Lower leg skin (tissue), 4 donors: ENCODE measurements at places on chromosomes 3 and 15. TPM values are rescaled to one million over a fixed set of nuclear protein-coding genes. Genes with fewer than 3 reads are reported as not detected.

GRCh38 chr3:46960081-46960701 lies 16.4 kb downstream of the CCDC12 start:
- DNase-seq = no peak

- DNase-seq = no peak
Measured at GRCh38 chr3:164806188-164806587, 272.1 kb downstream of the SI start.

GRCh38 chr3:143119009-143119914 lies at the start of gene CHST2:
Gene CHST2, plus strand, starts transcription at chr3:143119771. Its CDS starts 1,046 bp downstream, at chr3:143120817.
- DNase-seq = peak; percentile 86

GRCh38 chr3:14188041-14188754 lies 9.6 kb downstream of the LSM3 start:
- DNase-seq = no peak

DNA sequence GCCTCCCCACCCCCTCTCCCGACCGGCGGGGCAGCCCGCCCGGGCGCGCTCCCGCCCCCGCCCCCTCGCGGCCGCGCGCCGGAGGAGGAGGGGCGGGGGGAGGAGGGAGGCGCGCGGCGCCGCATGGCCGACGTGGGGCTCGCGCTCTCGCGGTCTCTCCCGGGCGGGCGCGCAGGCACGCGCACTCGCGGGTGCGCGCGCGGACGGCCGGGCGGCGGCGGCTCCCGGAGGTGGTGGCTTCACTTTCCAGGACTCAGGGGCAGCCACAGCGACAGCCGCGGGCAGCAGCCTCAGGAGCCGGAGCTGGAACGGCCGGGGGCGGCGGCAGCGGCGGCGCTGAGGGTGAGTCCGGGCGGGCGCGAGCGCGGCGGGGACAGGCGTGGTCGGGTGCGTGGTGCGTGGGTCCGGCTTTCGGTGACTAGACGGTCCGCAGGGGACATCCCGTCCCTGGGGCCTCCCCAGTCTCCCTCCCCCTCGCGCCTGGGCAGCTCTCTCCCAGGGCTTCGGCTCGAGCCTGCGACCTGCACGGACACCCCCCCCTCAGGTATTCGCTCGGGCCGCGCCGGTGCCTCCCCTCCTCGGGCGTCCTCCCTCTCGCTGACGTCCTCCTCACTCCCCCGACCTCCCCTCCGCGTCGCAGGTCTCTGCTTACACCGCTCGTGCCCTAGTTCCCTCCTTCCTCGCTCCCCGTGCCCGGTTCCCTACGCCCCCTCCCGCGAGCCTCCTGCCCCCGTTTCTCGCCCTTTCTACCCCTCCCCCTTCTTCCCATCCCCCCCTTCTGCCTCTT lies at the start of gene UBE2E2:
UBE2E2 (plus strand) TSS at position 407 of the 787 bp plus-strand sequence.
- DNase-seq = peak; percentile 35

IGSF11 gene
- total RNA-seq = 1.1 TPM

DNA sequence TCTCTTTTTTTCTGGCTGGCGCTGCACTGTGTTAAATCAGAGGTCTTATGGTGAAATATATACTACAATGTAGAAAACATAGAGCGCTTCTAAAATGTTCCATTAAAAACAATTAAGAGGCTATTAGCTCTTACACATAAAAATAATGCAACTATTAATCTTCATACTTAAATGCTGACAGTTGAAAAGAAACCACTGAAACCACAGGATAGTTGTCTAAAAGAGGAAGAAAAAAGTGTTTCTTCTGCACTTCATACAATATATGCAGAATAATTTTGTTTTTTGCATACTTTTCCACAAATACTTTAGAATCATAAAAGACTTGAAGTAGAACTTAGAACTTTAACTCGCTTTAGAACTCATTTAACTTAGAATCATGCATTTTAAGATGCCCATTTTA lies 170.5 kb downstream of the PYDC2 start:
- DNase-seq = no peak

BCL2A1 gene
- total RNA-seq = not detected

DNA sequence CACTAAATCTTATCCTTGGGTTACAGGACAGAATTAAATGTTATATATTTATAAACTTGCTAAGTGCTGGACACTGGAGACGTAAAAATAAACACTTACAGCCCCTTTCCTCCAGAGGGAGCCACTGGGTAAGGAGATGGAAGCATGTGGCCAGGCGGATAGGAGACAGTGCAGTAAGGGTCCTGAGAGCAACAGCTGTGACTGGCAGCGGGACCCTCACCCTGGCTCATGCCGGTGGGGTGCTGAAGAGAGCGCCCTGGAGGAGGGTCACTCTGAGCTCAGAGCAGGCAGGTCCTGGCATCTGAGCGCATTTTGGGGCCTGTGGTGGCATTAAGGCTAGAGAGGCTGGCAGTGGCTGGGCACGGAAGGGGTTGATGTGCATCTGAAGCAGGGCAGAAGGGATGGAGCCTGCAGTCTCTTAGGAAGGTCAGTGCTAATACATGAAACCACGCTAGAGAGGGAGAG lies 16.0 kb downstream of the SEC61A1 start:
- no peak for DNase-seq

PRSS50 gene
- 0.13 TPM for total RNA-seq

FETUB gene
- total RNA-seq = 10.3 TPM

DNA sequence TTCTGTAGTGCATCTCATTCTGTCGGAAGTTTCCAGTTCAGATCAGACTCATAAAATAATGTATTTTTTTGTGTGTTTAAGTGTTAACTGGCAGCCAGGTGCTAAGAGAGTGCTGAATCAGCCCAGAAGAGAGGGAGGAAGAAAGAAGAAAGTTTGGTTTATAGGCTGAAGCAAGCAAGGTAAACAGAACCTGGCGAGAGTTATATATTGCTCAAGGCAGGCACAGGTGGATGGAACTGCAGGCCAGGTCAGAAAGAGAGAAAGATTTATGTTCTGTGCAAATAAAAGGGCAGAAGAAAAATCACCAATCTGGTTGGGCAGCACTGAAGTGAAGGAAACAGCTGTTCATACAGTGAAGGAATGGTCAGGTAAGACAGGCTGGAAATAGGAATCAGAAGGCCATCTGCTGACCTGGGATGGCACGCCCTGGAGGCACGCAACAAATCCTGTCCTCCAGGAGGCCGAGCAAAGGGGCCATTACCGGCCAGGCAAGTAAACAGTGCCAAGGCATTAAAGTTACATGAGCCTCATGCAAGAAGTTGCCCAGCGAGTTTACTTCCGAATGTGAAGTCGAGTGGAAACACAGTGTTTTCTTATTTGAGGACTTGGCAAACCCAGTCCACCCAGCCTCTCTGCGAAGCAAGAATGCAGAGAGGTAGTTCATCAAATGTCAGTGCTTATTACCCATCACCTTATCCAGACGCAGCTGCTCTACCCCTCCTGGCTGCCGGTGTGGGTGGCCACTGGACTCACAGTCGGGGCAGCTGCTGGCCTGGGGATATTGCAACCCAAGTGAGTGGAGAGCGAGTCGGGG lies 309.8 kb downstream of the VPS13C start:
- no peak for DNase-seq

- DNase-seq = no peak
Measured at GRCh38 chr15:70339571-70340493, 242.1 kb upstream of the TLE3 start.

FRMD4B gene
- 71.9 TPM for total RNA-seq

DNA sequence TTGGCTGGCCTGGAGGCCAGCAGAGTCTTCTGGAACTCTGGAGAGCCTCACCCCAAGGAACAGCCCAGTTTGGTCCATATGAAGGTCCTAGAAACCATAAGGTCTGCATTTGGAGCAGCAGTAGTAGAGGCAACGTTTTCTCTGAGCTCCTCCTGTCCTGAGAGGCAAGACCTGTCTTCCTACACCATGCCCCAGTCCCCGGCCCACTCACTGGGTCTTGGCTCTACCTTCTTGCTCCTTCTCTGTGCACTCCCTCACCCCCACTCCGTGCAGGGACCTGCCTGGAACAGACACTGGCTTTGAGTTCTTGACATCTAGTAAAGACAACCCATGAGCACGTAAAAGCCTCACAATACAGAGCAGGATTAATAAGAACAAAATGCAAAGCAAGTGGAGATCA lies 76.6 kb downstream of the CHRD start:
- DNase-seq = peak; percentile 66
